ENCODE measurements at places on chromosomes 5 and 9.

DNA sequence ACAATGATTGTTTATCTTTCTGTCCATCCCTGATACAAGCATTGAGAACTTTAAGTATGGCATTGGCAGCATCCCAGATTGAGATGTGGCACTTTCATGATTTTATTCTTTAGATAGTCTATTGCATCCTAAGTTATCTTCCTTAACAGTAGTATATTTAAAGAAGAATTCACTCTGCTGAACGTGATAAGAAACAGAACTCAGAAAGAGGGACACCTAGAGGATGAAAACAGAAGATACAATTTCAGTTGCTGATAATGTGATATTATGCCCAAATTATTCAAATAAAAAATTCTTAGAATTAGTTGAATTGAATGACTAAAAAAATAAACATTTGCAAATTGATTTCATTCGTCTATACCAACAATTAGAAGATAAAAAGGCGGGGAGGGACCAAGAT, 218.1 kb upstream of the DMRTA1 start:
- no peak for DNase-seq

GRCh38 chr9:109812331-109812730, 32.3 kb downstream of the PALM2AKAP2 start:
- DNase-seq, result no peak

DNA sequence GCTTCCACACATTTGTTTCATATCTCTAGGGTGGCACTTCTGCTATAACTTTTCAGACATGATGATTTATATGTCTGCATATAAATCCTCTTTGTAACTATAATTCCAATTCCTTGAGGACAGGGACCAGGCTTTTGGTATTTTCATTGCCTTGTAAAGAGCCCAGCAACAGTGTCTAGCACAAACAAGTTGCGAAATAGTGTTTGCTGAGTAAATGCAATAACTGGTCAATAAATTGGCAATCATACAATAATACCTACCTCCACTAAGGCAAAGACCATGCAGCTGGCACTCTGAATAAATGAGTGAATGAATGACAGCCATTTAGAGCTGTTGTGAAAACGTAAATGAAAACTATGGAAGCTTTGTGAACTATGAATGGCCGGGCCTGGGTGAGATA, 564.0 kb upstream of the ZNF462 start:
- DNase-seq, result no peak

- no peak for DNase-seq
These were observed 60.2 kb upstream of the SLC2A8 start for GRCh38 chr9:127336506-127337352.

DNA sequence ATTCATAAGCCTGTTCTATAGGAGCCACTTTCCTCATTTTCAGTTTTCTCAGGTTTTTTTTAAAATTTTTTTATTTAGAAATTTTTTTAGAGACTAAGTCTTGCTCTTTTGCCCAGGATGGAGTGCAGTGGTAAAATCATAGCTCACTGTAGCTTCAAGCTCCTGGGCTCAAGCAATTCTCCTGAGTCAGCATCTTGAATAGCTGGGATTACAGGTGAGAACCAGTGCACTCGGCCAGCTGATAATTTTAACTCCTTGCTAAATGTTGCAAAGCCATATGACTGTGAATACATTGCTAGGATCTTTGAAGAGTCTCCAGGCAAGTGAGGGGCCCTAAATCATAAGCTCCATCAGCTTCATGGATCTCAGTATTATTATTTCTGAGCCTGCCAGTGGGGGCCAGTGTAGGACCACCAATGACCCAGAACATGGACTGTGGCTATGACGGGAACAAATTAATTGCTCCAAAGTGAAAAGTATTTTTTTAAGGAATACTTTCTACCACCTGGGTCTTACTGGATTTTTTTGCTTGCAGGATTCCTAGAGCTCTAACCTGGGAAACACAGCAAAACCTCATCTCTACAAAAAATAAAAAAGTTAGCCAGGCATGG, 5.7 kb upstream of the GAPVD1 start:
- no peak for DNase-seq
